NCI-H1694 (cell line): ENCODE measurements at places on chromosomes 5 and 9.

DNA sequence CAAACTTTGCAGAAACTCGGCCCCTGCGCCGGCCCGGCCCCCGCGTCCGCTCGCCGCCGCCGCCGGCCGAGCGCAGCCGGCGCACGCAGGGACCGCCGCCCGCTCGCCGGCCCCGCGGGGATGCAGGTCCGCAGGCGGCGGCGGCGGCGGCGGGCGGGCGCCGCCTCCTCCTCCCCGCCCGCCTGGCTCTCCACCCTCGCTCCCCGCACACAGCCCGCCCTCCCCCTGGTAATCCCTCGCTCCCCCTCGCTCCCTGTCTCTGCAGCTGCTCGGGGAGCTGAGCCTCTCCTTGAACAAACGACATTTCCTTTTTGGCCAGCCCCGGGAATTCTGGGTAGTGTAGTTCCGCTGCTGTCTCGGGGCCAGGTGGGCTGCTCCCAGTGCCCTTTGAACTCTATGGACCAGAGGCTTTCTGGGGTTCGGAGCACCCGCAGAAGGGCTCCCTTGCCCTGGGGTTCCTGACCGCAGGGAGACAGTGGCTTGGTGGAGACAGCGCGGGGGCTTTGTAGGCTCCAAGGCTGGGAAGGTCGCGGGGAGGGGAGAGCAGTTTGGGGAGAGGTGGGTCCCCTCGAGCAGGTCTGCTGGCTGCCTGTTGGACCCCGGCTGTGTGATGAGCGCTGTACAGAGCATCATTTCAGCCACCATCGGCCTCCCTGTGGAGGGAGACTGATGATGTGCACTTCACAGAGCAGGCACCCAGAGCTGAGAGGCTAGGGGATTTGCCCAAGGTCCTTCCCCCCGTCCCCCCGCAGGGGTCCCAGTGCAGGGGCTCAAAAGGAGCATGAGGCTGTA, 1.8 kb upstream of the FAM78A start:
- peak; percentile 77 for DNase-seq

- DNase-seq = no peak
Observed at GRCh38 chr9:121939643-121940042, 153.5 kb downstream of the TTLL11 start.

DNA sequence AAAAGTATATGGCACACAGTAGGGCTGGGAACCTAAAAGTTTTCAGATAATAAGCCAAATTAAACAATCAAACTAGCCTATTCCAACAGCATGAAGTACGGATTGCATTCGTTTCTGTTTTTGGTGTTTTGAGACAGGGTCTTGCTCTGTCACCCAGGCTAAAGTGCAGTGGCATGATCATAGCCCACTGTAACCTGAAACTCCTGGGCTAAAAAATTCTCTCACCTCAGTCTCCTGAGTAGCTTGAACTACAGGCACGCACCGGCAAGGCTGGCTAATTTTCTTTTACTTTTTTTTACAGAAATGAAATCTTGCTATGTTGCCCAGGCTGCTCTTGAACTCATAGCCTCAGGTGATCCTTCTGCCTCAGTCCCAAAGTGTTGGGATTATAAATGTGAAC, 5.2 kb downstream of the RFX3 start:
- no peak for DNase-seq

DNA sequence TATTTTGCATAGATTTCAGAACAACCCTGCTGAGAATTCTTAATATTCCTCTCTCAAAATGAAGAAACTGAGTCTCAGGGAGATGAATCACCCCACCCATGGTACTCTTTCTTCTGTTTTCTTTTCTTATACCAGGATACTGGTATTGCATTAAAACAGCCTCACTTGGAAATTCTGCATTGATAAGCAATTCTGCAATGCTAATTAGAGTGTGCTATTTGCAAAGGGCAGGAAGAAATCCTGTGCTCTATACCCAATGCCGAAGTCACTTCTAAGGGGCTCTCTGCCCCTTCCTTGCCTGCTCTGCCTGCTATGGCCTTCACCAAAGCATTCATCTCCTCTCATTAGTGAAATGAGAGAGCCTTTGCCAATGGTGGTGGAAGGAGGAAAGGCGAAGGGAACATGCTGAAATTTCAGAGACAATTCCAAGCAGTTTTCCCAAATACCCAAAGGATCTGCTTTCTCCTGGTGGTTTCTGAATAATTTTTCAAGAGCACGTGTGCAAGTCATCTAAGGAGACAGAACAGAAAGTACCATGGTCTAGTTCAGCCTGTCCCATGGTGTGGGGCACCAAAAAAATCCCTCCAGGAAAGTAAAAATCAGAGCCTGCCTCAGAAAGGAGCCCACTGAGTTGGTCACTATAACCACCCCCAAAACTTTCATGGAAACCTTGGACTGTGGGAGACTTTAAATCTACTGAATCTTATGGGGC, 156.5 kb downstream of the PAPPA start:
- DNase-seq = no peak

- no peak for DNase-seq
Observed at GRCh38 chr5:34490506-34491250, 165.4 kb upstream of the RAI14 start.

GRCh38 chr5:106956886-106957285, 713.9 kb downstream of the EFNA5 start:
- DNase-seq = no peak
